AG09309 (cell line): ENCODE measurements at places on chromosomes 2 and 18.

DNA sequence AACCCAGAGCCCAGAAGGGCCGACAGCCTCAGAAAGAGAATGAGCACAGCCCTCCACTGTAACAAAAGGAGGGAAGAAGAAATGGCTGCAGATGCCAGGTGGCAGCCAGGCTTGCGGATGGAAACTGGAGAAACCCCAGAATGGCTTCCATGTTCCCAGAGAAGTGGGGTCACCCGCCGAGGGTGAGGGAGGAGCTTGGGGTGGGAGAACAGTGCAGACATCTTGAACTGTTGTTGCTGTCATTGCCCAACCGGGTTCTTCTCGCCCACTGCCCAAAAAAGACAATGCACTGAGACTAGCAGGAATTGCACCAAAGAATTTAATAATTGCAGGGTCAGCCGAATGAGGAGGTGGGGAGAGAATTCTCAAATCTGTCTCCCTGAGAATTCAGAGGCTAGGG, 223.2 kb upstream of the RAB6C start:
- DNase-seq: no peak

GRCh38 chr2:233935426-233935825, 18.3 kb downstream of the TRPM8 start:
- DNase-seq: no peak

GRCh38 chr2:102619414-102620319, at the start of gene SLC9A2:
Gene SLC9A2 (plus strand): TSS chr2:102619553. CDS start chr2:102619849, 296 bp downstream.
- no peak for DNase-seq

DNA sequence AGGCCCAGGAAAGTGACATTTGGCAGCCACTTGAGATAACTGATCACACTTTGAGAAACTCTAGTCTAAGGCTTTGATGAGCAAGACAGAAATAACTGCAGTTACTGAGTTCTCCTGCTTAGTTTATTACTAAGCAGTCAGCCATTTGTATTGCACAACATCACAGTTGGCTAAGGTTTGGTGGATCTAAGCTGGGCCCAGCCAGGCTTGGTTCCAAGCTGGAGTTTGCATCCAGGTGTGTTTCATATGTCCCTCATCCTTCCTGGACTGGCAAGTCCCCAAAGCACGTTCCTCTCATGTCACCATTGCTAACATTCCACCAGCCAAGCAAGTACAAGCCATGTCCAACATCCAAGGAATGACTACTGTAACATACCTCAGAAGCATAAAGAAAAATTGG, 71.3 kb upstream of the ZNF532 start:
- DNase-seq: peak; percentile 75

DNA sequence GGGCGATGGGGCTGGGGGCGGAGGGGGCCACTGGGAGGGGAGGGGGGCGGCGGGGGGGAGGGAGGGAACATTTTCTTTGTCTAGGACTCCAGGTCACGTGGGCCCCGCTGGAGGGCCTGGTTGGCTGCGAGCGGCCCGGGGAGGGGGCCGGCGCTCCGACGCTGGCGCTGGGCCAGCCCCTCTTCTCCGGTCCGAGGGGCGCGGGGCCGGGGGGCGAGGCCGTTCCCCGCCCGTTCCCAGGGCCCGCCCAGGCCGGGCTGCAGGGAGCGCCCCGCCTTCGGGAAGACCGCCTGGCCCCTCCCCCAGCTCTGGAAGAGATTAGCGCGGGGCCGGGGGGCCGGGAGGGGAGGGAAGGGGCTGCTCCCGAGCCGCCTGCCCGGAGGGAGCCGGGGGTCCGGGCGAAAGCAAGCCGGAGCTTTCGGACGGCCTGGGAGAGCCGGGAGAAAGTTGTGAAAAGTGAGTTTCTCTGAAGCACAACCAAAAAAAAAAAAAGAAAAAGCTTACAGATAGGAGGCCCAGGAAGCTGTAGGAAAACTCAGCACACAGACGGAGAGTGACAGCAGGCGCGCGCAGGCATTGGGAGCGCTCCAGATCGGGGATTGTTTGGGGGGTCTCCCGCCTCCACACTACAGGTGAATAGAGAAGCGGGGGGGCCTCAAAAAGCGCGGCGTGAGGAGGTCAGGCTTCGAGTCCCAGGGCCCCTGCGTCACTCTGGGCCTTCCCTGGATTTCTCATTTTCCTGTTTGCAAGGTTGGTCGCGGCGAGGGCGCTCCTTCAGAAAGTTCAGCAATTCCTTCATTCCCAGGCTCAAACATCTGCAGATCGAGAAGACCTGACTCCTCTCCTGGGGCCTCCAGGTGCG, 84.1 kb upstream of the POMC start:
- DNase-seq: no peak

DNA sequence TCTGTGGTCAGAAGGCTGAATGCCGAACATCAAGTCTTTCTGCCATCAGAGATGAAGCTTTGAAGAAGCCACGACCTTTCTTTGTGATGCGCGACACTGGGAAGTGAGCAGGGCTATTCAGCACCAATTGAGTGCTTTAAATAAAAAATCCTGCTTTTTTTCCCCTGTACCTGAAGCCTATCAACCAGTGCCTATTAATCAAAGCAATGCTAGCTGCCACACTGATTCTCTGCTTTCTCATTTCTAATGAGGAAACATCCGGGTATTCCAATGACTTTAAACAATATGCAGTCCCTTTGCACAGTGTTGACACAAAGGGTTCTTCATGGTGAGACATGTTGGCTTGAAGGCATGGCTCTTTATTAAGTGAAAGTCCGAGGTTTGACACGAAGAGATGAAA, 88.0 kb downstream of the GALR1 start:
- DNase-seq: no peak

DNA sequence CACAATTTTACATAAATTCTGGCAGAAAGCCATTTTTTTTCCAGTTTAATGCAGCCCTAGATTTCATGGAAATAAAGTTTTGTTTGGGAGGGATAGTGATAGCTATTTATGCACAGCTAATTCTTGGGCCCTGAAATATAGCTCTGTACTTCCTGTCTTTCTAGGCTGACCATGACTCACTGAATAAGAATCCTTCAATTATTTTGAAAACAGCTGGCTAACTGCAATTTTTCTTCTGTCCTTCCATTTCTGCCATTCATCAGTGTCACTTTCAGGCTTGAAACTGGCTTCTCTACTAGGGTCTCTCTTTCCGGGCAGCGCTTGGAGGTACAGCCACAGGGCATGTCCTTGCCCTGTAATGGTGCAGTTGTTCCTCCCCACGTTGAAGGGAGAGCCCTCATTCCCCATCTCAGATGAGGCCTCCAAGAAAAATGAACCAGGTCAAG, 97.1 kb upstream of the TMEM178A start:
- DNase-seq: peak; percentile 43

DNA sequence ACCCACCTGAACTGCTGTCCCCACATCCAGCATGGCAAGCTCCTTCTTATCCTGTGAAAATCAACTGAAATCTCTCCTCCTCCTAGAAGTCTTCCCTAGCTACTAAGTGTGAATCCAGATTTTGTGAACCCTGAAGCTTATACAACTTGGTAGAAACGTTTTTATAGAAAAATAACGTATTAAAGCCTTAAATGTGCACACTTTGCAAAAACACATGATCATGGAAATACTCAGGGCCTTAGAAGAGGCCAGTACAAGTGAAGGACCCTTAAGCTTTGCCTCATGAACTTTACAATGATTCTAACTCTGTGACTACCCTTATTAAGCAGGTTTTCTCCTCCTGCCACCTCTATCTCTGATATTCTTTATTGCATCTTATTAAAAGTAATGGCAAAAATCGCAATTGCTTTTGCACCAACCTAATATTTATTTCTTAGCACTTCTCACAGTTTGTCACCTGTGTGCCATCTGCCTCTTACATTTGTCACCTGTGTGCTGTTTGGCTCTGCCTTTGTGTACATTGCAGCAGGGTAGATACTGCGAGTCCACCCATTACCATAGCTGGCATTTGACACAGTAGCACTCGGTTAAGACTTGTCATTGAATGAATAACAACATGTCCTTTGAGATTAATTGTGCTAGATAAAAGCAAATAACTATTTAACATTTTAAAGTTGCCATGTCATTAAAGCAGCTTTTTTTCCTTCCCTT, 42.2 kb downstream of the FRZB start:
- DNase-seq: no peak

GRCh38 chr2:152421521-152422370, 86.8 kb downstream of the FMNL2 start:
- DNase-seq: peak; percentile 90

DNA sequence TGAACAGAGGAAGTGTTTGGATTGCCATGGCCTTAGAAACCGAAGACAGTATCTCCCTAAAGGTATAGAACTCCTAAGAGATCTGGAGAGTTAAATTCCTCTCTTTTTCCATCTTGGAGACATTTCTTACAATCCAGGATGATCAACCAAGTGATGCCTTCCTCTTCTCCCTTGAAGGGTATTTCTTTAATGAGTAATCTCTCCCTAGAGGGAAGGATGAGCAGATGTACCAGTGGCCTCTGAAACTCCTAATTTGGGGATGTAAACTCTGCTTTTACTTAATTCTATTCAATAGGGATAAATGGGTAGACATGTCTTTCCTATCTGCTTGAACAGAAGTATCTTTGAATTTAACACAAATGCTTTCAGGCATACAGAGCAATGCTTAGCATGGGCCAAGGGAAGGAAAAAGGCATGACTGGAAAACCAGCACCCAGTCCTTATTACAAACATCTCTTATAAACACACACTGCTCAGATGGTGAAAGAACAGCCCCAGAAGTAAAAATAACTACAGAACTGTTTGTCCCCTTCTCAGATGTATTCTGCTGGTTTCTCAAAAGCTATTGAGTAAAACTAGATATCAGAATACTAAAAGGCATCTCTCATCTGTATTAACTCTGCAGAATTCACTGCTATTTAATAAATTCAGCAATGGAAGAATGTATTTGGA, 4.7 kb upstream of the THNSL2 start:
- no peak for DNase-seq
